ENCODE measurements at places on chromosomes 3 and 15.

GRCh38 chr3:100402256-100402655, 917 bp downstream of the LNP1 start:
- no peak for DNase-seq

DNA sequence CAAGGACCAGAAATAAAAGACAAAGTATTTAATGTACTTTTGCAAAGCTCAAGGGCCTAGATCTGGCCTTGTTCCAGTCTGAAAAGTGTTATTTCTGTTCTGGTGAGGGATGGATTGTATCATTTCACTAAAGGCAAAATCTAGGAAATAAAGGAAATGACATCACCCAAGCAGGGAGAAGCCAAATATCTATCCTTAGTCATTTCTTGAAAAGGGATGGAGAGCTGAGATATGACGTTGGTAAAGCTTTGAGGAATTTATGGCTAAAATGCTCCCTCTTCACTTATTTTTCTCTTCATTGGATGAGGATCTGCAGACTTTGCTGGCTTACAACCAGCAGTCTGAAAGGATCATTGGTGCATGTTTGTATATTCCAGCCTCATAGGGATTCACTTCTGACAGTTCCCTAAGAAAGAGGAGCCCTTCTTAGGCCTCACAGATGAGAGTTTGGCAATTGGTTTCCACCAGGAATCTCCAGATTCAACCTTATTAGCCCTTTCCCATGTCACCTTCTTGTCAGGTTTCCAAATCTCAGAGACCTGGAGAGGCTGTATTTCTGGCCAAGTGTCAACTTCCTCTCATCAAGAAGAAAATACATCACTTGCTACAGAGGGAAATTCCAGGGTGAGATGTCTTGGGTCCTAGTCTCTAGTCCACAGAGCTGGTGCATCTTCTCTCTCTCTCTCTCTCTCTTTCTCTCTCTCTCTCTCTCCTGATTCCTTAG, 93.7 kb upstream of the BOC start:
- DNase-seq: no peak

- DNase-seq: no peak
These were observed 1.7 kb upstream of the LMLN start for GRCh38 chr3:197958346-197958745.

DNA sequence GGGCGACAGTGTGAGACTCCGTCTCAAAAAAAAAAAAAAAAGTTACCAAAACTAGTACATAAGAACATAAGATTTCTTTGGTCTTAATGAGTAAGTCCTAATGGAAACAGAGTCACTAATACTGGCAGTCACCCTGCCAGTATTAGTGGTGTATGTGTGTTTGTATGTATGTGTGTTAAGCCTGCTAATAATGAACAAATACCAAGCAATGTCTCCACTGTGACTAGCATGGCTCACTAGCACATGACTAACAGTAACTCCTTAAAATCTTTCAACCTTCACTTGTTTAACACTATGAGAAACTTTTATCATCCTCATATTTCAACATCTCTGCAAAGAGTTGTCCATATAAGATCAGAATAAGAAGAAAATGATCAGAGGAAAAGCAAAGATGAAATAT, 231.0 kb upstream of the ATP11B start:
- DNase-seq: no peak

DNA sequence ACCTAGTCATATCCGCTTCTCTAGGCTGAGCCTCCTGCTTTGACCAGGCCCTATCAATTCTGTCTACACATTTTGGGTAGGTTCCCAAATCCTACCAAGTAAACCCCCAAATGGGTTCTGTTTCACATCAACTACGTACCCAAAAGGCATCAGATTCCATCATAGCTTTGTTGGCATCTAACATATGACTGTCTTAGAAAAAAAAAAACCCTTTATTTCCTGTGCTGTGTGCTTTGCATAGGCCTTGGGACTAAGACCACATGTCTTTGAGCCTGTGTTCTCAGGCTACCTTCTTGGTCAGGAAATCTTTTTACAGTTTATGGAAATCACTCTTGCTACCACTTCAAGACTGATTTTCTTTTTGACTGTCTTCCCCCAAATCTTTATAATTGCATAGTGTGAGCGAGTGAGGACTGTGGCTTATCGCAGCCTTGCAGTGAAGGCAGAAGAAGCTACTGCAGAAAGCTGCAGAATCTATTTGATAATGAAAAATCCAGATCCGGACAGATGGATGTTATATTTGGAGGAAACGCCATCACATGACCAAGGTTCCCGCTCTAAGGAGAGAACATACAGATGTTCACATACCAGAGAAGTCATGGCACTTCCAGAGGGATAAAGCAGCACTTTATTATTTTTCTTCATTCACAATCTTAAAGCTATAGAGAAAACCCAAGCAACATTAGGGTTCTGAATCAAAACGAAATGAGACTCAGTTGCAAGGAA, 111.2 kb downstream of the EOMES start:
- DNase-seq: no peak

DNA sequence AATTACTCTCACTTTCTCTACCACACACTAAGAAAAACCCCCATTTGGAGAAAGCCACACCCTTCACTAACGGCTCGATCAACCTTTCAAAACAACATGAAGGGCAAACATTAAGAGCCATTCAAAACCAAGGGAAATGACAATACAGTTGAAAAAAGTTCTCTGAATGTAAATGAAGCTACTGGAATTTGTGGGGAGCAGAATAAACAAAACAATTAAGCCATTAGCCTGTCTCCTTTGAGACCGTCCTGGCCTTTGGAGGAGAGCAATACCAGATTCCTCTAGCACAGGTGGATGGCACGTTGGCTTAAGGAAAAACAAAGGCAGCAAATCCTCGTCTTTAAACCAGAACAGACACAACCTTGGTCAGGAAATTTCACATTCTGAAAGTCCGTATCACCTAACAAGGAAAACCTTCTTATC, 18.7 kb downstream of the MYO1E start:
- DNase-seq: no peak

GRCh38 chr3:101325393-101326134, 5.2 kb upstream of the IMPG2 start:
- no peak for DNase-seq

DNA sequence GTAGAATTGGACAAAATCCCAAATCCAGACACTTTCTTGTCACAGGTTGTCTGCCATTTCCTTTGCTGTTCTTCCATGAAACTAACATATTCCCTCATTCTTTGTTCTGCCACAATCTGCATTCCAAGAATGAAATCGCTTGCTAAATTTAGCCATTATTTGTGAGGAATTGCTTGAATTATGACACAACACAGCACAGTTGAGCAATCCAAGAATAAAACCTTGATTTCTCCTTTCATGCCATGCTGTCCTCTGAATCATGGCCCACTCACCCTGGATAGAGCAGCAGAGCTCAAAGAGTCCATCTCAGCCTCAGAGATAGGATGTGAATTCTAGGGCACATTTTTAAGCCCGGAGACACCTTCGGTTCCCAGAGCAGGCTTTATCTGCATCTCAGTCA, 35.2 kb upstream of the GREM1 start:
- DNase-seq: no peak

DNA sequence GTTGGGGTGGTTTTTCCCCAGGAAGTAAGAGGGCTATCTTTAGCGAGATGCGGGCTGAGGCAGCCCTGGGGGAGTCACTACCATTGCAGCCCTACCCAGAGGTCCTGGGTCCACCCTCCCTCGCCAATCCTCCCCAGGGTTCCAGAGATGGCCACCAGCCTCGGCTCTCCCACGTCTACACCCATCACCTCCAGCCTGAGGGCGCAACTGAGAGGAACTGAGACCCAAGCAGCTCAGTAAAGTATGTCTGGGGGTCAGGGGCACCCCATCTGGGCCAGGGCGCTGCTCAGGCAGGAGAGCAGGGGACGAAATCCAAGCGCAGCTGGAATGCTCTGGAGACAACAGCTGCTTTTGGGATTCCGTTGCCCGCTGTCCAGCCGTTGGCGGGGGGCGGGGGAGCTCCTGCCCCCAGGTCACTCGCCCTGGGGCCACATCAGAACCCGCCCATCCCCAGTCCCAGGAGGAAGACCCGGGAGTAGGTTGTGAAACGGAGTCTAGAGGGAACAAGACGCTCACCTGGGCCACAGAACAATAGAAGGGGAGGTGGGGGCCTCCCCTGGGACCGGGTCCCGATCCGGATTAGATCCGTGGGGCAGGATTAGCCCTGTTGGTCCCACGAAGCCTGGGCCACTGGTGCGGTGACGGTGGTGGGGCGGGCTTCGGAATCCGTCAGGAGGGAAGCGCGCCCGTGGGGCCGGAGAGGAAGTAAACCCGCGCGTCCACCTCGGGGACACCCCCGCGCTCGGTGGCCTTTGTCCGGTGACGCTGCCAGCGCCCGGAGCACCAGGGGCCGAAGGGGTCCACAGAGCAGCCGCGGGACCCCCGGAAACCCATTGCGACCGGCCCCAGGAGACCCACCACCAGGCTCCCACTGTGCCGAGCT, 1.4 kb upstream of the NDUFAF3 start:
- no peak for DNase-seq

DNA sequence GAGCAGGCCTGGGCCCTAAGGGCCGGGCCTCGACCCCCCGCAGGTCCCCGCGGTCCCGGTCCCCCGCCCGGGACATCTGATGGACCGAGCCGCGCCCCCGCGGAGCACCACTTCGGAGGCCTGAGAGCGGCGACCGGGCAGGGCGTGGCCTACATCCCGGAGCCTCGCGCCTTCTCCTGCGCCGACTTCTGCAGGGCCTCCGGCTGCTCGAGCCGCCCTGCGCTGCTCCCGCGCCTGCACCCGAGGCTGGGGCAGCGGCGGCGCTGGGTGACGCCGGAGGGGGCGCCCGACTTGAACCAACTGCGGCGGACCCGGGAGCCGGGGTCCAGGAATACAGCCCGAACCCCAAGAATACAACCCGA, 14.9 kb upstream of the GP9 start:
- DNase-seq: peak; percentile 72

DNA sequence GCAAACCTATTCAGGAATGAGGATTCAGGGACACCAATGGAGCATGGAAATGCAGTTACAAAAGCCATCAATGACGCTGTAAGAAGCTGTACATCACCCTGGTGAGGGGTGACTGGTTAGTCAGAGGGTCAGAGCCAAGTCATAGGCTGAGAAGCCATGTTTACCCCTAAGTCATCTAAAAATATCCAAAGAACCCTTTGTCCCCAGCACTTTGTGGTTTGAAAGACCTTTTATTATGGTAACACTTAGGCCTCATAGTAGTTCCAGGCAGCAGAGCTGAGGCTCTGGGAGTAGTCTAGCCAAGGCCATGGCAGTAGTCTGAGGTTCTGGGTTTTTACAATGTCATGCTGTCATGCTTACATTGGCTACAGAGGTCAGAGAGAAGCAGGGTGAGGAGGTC, 131.2 kb downstream of the CTNNB1 start:
- no peak for DNase-seq

- DNase-seq: no peak
These were observed 649.8 kb upstream of the NR2F2 start for GRCh38 chr15:95680728-95681127.

DNA sequence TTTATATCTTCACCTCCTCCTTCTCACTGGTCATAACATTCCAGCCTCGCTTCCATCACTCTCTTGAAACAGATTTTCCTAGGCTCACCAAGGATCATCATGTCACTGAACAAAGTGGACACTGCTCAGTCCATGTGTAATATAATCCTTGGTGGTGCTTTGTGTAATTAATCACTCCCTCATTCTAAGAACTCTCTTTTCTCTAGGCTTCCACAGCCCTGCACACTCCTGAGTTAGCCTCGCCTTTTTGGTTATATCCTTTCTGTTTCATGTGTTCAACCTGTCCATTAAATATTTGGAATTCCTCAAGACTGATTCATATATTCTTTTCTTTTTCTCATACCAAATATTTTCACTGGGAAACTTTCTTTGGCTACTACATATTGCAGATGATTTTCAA, 440.8 kb downstream of the PYDC2 start:
- DNase-seq: no peak

DNA sequence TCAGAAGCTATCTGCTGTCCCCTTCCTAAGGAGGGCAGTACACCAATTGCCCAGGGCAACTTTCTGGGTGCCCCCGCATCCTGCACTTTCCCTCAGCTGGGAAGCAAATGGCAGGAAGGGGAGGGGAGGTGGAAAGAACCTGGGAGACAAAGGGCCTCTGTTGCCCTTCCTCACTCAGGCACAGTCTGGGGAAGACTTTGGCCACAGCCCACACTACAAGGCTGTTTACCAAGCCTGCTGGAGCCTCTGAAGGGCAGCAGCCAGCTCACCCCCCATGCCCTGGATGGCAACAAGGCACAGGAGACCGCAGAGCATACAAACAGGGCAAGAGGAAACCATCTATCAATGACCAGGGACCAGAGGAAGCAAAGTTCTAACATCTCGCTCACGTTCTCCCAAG, 42.4 kb downstream of the ARRDC4 start:
- DNase-seq: no peak

GRCh38 chr3:157122832-157123427, 37.0 kb downstream of the CCNL1 start:
- DNase-seq: no peak

DNA sequence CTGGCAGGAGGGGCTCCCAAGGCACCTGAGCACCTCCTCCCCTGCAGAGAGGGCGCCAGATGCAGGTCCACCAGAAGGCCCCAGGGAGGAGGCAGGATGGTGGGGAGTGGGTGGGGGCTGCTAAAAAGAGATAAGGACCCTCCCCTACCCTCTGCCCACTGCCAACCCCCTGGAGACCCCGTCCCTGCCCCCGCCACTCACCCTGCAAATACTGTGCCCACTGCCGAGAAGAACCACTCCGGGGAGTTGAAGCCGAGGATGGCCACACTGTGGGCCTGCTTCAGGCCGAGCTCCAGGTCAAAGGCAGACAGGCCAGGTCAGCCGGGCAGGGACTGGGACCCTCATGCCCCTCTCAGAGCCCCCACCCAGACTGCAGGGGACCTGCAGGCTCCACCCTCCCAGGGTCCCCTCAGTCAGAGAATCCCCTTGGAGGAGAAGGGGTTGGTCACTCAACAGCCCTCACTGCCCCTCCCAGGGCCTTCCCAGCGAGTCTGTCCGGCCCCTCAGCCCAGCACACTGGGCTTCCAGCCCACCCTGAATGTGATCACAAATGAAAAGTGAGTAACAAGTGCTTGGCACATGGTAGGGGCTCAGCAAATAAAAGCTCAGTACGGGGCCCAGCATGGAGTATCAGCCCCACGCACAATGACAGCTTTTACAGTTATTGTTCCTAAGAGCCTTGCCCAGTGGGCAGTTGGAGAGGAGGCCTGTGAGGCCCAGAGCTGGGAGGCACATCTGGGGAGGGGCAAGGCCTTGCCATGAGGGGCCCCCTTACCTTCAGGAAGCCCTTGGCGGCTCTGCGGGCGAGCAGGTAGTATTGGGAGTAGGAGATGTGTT, 40.4 kb downstream of the ACSBG1 start:
- peak; percentile 42 for DNase-seq

DNA sequence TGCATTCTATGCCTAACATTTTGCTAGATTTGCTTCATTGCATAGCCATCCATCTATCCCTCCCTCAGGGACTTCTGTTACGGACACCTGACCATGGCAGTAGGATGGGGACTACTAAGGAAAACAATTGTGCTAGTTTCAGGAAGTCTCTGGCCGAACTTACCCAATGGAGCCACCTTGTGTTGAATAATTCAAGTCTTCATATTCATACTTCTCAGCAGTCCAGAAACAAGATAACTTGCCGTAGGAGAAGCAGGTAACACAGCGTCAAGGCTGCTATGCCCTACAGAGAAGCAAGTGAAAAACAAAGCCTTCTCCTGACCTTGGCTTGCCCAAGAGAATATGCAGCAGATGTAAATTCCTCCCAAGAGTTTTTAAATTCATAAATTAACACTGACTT, 685.3 kb downstream of the GRM7 start:
- DNase-seq: no peak

GRCh38 chr15:64897345-64897985, 14.2 kb upstream of the ANKDD1A start:
- DNase-seq: no peak

GRCh38 chr3:132926098-132926497, 112.1 kb upstream of the TMEM108 start:
- DNase-seq: no peak

GRCh38 chr3:60841355-60841754, 409.9 kb downstream of the FHIT start:
- no peak for DNase-seq

Data from activated CD8-positive, alpha-beta memory T cell treated with anti-CD3 and anti-CD28 coated beads, Interleukin-2, amount 50 U/mL, for 48 hours (primary cell).